GM23248 (cell line): ENCODE measurements at places on chromosomes 6 and 20. TPM values are rescaled to one million over a fixed set of nuclear protein-coding genes. Genes with fewer than 3 reads are reported as not detected.

MYT1 gene
- total RNA-seq = not detected in 2 replicates

RNF182 gene
- 2.3 and 2.7 TPM in 2 replicates for total RNA-seq

PTPRT gene
- not detected in 2 replicates for total RNA-seq

CLVS2 gene
- not detected in 2 replicates for total RNA-seq

WASF1 gene
- total RNA-seq = 12.3 and 14.4 TPM in 2 replicates

TCF15 gene
- not detected in 2 replicates for total RNA-seq

RBM24 gene
- 7.3 and 7.9 TPM in 2 replicates for total RNA-seq

ZNF391 gene
- 1.4 and 4.7 TPM in 2 replicates for total RNA-seq

MAFB gene
- 1.8 and 1.9 TPM in 2 replicates for total RNA-seq

CST8 gene
- total RNA-seq = not detected in 2 replicates

C6orf141 gene
- not detected in 2 replicates for total RNA-seq

CDC5L gene
- total RNA-seq = 20.4 and 22.3 TPM in 2 replicates

KCNK16 gene
- not detected in 2 replicates for total RNA-seq

SPDEF gene
- total RNA-seq = not detected in 2 replicates

DNA sequence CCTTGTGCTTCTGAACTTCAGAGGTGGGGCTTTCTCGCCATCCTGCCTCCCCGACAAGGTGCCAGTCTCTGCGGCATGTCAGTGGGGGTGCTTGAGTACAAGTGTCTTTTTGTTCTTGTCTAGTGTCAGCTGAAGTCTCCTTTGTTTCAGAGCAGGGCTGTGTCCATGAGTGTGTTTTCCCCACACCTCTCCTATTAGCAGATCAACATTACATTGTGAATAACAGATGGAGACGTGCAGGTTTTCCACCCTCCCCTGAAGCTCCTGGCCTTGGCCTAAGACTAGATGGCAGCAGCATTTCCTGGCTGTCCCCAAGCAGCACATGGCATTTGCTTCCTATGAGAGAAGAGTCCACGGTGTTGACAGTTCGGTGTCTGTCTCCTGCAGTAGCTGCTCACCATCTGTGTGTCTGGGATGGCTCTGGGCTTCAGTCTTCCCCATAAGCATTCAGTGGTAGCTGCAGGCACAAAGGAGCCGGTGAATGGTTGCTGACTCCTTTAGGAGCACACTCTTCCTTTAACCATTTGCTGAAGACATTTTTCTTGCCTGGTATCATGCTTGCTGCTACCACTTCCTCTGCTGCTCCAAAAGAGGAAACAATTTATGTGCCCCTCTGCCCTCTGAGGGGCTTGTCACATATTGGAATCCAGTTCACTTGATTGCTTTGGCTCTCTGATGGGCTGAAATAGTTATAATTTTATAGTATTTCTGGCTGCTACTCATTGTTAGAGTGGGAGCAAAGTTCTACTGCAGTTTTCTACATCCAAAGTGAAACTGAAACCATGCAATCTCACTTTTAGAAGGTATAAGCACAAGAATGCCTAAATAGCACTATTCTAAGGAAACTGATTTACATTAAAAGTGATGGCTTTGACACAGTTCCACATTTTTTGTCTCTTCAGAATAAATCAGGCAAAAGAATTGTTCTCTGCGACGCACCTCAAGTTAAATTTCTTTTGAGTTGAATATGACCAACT lies 913.0 kb downstream of the C6orf118 start:
- DNase-seq = peak; percentile 30

DNA sequence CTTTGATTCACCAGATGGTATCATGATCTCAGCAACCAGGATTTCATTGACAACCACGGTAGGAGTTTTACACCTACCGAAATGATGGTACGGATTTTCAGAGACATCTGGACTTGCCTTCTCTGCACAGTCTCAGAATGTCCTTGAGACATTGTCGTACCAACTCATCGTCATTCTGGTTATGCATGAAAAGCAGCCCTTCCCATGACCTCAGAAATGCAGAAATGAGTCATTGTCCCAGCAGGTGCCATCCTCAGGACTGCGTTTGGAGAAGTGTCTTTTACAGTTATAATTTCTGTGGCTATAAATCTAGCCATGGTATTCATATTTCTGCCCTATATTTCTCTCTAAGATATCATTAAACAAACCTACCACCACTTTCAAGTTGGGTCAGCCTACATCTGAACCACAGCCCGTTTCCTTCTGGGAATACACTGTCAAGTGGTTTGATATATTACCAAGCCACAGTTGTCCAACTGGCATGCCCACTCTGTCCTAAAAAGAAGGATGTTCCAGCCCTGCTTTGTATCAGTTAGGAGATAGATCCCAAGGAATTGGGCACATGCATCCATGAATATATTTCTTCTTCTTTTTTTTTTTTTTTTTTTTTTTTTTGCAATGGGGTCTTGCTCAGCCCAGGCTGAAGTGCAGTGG lies 7.5 kb upstream of the BFSP1 start:
- DNase-seq = peak; percentile 34

- DNase-seq = no peak
These were observed 226.8 kb downstream of the EYA4 start for GRCh38 chr6:133467982-133468380.

GRCh38 chr6:149049230-149049629 lies 268.3 kb upstream of the TAB2 start:
- no peak for DNase-seq

DNA sequence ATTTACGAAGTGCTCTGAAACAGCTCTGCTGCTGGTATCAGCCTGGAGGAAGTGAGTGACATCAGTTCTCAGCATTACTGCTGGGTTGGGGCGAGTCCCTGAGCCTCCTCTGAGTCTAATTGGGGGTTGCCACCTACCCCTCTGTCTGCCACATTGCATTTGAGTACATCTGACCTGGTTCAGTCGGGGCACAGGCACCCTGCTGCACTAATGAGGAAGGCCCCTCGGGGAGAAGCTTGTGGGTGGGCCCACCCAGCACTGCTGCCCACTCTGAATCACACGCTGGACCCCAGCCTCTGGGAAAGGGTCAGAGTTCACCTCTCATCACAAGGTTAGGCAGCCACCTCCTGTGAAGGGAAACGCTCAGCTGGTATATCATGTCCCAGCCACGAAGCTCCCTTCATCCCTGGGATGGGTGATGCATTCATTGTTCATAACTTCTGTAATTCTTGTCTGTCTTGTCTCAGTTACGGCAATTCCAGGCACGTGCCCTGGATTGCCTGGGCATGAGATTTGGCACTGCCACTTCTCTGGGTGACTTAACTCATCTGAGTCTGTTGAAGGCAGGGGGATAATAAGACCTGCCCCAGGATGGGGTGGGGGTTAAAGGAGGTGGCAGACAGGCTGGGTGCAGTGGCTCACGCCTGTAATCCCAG lies 13.3 kb downstream of the DNMT3B start:
- DNase-seq = no peak

- DNase-seq = no peak
These were observed 30.4 kb downstream of the RPP40 start for GRCh38 chr6:4973415-4973814.

DNA sequence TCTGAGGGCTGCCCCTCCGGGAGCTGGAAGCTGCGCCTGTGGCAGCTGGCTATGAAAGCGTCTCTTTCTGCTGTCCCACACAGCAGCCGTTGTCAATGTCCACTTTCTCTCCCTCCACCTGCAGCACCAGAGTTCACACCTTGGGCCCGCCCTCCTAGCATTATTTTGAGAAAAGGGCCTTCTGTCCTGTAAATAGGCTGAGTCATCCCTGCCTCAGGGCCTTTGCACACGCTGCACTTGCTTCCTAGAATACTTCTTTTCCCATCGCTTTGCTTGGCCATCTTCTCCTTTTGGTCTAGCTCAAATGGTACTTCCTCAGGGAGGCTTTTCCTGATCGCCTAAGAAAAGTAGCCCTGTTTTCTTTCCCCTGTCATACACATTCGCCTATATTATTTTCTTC lies 69.3 kb upstream of the ZNFX1 start:
- DNase-seq = no peak

GRCh38 chr6:20933057-20933788 lies 399.0 kb downstream of the CDKAL1 start:
- no peak for DNase-seq

- DNase-seq = no peak
These were observed 397.0 kb downstream of the FRK start for GRCh38 chr6:115663681-115664080.

- DNase-seq = no peak
These were observed 107.9 kb upstream of the VGLL2 start for GRCh38 chr6:117157448-117157847.

- DNase-seq = no peak
These were observed 33.0 kb downstream of the PIM1 start for GRCh38 chr6:37202788-37203491.

DNA sequence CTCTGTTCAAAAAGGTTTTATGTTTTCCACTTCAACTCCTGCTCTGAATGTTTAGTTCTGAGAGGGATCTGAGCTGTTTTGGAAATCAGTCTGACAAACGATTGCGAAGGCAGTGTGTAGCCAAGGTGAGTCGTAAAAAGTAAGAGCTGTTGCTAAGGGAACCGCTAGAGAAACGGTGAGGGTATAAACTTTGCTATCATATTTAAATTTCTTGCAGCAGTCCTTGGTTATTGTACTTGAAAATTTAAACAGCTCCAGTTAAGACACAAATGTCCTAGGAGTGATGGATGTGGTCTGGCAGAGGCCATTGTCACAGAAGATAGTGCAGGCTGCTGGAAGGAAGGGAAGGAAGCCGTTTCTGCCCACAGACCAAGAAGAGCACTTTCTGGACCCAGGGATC lies 64.9 kb upstream of the CITED2 start:
- peak; percentile 44 for DNase-seq

- DNase-seq = no peak
These were observed 52.9 kb upstream of the PROKR2 start for GRCh38 chr20:5369629-5370028.

- DNase-seq = no peak
These were observed 34.2 kb upstream of the MDGA1 start for GRCh38 chr6:37731888-37732287.

- peak; percentile 82 for DNase-seq
These were observed 44.2 kb upstream of the SUPT3H start for GRCh38 chr6:45421709-45422502.

DNA sequence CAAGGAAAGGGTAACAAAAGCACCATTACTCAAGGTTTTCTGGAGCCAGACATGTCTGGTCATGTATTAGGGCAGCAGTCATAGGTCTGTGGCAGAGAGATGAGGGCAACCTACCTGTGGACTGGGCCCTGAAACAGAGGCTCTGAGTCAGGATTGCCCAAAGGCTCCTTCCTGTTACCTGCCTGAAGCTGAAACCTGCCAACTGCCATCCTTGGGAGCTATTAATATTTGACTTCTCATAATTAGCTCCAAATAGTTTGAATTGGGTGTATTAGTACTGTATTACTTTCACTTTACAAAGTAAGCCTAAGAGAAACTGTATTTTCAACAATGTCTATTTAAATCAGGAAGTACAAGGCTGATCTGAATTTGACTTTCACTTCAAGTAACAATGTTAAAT lies 72.0 kb upstream of the TBX18 start:
- no peak for DNase-seq

DNA sequence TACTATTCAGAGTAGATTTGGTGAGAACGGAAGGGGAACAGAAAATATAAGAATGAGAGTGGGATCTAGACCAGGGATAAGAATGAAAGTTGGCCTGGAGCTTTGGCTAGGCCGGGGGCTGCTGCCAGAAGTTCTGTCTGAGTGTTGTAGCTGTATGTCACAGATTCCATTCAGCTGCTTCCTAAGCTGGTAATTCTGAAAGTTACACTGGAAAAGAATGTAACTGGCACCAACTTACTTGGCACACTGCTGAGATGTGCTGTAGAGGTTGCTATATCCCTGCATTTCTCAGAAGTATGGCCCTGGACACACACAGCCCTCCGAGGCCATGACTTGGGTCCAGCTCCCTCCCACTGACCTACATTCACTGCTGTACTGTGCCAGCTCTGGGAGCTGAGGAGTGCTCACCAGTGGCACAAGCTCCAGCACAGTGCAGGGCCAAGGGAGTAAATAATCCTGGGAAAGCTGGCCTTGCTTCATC lies 25.8 kb upstream of the TMEM217 start:
- DNase-seq = peak; percentile 61

- DNase-seq = peak; percentile 36
These were observed 476.9 kb downstream of the KHDRBS2 start for GRCh38 chr6:61809004-61809595.

DNA sequence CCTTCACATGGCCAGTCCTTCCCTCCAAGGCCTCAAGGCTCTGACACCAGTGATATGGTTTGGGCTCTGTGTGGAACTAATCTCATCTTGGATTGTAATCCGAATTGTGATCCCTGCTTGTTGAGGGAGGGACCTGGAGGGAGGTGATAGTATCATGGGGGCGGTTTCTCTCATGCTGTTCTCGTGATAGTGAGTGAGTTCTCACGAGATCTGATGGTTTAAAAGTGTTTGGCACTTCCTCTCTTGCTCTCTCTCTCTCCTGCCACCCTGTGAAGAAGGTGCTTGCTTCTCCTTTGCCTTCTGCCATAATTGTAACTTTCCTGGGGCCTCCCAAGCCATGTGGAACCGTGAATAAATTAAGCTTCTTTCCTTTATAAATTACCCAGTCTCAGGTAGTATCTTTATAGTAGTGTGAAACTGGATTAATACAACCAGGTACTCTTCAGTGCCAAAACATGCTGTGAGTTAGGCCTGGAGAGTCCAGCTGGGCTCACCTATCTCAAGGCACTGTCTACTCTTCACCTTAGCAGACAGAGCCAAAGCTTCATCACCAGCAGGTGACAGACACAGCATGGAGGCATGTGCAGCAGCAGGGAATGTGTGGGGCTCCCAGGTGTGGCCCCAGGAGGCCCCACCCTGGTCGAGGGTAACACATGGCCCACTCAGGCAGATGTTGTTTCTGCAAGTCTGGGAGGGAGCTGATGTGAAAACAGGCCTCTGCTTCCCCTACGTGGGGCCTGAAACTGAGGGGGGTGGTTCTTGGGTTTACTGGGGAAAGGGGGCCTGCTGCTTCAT lies 97.5 kb upstream of the CDYL start:
- no peak for DNase-seq

GRCh38 chr20:40293740-40294139 lies 395.3 kb downstream of the MAFB start:
- peak; percentile 30 for DNase-seq

GRCh38 chr6:35782424-35782823 lies 1.6 kb downstream of the CLPSL1 start:
- DNase-seq = no peak

DNA sequence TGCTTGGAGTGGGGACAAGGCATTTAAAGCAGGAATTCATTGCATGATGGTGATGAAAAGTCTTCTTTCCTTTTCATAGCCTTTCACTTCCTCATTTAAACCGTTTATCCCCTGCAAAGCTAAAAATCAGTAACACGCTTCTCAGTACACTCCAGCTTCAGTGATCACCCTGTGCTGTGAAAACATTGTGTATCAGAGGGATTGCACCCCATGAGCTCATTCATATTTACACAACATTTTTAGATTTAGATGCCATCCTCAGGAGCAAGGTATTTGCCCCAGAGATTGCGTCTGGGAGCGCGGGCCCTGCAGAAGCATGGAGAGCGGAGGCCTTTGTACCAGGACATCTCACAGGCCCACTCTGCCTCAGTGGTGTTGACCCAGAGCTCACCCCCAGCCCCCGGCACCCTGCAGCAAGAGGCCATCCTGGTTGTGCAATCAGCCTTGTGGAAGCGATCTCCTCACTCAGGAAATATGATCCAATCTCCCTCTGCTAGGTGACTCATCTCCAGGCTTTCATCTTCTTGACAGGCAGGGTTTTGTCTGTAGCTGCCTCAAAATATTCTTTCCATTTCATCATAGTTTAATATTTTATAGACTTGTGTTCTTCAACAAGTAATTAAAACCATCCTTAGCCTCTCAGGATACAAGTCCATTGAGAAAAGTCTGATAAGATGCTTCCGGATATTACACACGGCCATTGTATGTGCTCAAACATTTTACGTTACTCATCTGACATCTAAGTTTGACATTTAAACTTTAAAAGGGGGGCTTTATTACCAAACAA lies 38.9 kb upstream of the THBS2 start:
- DNase-seq = peak; percentile 94
